WTC11 (cell line): ENCODE measurements at places on chromosomes 1 and 21. TPM values are rescaled to one million over a fixed set of nuclear protein-coding genes. Genes with fewer than 3 reads are reported as not detected.

Gene DENND4B
- 88.9 to 93.9 TPM (median 93.1 TPM) in 3 replicates for total RNA-seq

DNA sequence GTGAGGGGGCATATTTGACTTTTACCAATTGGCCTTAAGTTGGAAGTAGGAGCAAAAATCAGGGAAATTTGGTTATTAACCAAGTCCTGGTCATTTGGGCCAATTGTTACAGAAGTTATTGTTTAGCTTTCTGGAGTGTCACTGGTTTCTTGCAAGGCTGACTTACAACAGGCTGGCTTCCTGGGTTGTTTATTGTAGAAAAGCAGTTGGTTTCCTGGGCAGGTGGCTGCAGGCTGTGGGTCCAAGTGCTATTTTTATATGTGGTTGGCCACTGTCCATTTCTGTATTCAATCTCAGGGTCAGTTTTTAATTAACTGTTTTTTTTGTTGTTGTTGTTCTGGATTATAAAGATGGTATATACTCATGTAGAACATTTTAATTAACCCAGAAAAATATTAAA, 174.1 kb downstream of the KCNJ6 start:
- H3K36me3 ChIP-seq, result no peaks in the 10 kb centered on the region
- H3K4me1 ChIP-seq, result peaks cover 6% of the 10 kb centered on the region
- H3K27me3 ChIP-seq, result no peaks in the 10 kb centered on the region
- no peak overlapping the region for H3K27ac ChIP-seq
- no peak for DNase-seq
- H3K4me3 ChIP-seq, result no peak overlapping the region

GRCh38 chr1:227603327-227603726, 40.0 kb downstream of the ZNF678 start:
- H3K36me3 ChIP-seq, result peaks cover 14% of the 10 kb centered on the region
- H3K27me3 ChIP-seq, result no peaks in the 10 kb centered on the region
- no peak overlapping the region for H3K4me3 ChIP-seq
- H3K27ac ChIP-seq, result no peak overlapping the region

Gene FABP3
- 18.0 to 25.0 TPM (median 19.0 TPM) in 3 replicates for total RNA-seq

Gene CCDC28B
- total RNA-seq, result 29.0 to 34.4 TPM (median 29.9 TPM) in 3 replicates

GRCh38 chr1:203462878-203463277, 12.7 kb upstream of the PRELP start:
- peaks cover 16% of the 10 kb centered on the region for H3K4me1 ChIP-seq
- H3K36me3 ChIP-seq, result no peaks in the 10 kb centered on the region
- H3K27ac ChIP-seq, result no peak overlapping the region
- no peaks in the 10 kb centered on the region; the same call in 1 of the 2 replicates for H3K27me3 ChIP-seq
- DNase-seq, result no peak
- H3K4me3 ChIP-seq, result no peak overlapping the region

- H3K27me3 ChIP-seq, result no peaks in the 10 kb centered on the region
- no peaks in the 10 kb centered on the region for H3K4me1 ChIP-seq
- no peak overlapping the region for H3K4me3 ChIP-seq
- DNase-seq, result no peak
- H3K27ac ChIP-seq, result no peak overlapping the region
Observed at GRCh38 chr1:116288201-116288598, 84.8 kb upstream of the ATP1A1 start.

DNA sequence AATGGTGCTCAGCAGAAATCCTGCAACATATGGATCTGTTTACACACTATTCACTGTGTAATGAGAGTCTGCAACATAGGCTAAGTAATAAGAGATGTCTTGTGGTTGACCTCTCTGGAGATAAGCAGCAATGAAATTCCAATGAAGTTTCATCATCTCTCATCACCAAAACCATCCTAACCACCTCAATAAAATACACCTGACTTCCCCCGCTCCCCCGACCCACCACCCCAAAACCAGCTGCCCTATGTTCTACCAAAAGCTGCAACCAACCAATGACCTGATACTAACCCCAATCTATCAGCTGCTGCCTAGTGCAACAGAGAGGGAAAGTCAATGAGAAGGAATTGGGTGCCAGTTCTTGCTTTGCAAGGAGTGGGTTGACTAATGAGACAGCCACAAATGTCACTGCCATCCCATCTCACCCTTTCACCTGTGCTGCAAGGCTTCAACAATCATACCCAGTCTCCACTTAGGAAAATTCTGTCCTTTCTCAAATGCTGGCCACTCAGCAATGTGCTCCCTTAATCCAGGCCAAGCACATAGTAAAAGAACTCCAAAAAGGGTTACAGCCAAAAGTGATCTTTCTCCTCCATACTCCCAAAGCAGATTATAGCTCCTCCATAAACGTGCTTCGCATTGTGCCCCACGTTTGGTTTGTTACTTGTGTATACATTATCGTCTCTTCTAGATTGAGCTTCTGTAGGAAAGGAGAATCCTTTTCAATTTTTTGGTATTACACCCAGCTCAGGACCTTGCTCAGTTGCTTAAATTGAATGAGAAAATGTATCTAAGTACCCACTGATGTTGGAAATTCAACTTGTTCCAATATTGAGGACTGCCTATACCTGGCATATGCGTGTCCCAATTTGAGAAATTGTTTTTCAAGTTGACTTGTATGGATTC, 29.0 kb downstream of the MRPL39 start:
- H3K4me3 ChIP-seq, result no peak overlapping the region
- H3K4me1 ChIP-seq, result peaks cover 10% of the 10 kb centered on the region
- no peaks in the 10 kb centered on the region for H3K27me3 ChIP-seq
- DNase-seq, result no peak

DNA sequence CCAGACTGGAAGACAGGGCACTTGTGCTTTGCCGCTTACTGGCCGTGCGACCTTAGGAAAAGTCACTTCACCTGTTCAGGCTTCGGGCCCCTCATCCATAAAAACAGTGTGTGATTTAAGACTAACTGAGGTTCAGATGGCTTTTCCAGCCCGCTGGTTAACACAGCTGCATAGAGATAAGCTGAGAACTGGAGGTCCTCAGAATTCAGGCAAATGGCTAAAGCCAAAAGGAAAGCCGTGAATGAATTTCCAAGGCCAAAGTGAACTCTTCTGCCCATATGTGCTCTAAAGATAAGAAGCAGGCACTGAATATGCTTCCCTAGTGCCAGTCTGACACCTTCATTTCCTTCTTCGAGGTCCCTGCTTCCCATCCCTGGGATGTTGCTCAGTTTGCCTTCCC, 23.5 kb upstream of the SARS1 start:
- no peaks in the 10 kb centered on the region; the same call in 1 of the 2 replicates for H3K27me3 ChIP-seq
- no peak overlapping the region for H3K27ac ChIP-seq
- no peaks in the 10 kb centered on the region for H3K36me3 ChIP-seq
- no peak for DNase-seq
- H3K4me1 ChIP-seq, result peaks cover 10% of the 10 kb centered on the region

Gene S100A2
- total RNA-seq, result 0.74 to 1.6 TPM (median 0.80 TPM) in 3 replicates

- H3K4me3 ChIP-seq, result no peak overlapping the region
- peak overlapping the region; percentile 86 for H3K27ac ChIP-seq
- peak; percentile 21 for DNase-seq
- H3K4me1 ChIP-seq, result peaks cover 27% of the 10 kb centered on the region
Observed at GRCh38 chr1:80509965-80510522, 1290.7 kb upstream of the ADGRL2 start.

DNA sequence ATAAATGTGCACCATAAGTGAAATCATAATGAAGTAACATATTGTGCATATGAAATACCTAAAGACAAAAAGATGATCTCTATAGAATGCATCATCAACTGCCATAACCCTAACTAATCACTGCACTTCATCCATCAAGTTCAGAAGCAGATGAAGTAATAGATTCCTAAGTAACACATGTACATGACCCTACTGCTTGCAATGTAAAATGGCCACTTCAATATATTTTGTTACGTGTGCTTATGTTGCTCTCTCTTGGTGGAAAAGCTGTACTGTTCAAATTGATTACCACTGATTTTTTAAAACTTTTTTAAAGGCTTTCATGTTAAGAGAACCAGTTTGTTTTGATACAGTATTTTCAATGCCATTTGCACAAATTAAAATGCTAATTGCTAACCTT, 141.8 kb downstream of the TTLL7 start:
- H3K4me3 ChIP-seq, result no peak overlapping the region
- no peaks in the 10 kb centered on the region for H3K36me3 ChIP-seq
- no peak overlapping the region for H3K27ac ChIP-seq
- H3K4me1 ChIP-seq, result peaks cover 8% of the 10 kb centered on the region
- H3K27me3 ChIP-seq, result peaks cover 13% of the 10 kb centered on the region
- DNase-seq, result no peak

Gene SLAMF6
- total RNA-seq, result 0.18 TPM in 1 of 3 replicates, not detected in the others

Gene NPL
- total RNA-seq, result 3.4 to 4.1 TPM (median 3.6 TPM) in 3 replicates

DNA sequence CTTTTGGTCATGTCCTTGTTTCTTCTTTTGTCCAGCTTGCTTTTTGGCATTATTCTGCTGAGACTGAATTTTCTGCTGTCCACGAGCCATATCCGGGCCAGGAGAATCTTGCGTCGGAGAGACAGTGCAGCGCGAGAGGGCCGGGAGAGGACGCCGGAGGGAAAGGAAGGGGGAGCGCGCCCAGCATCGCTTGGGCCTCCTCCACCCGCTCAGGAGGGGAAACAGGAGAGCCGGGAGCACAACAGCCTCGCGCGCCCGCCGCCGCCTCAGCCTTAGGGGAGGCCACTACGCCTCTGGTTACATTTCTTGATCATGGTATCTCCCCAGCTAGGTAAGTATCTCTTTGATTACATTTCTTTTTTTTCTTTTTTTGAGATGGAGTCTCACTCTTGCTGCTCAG, 7.4 kb upstream of the DEGS1 start:
- DNase-seq, result peak; percentile 70
- 0 out of 2 replicates have a peak overlapping the region, but pooled peaks have one; percentile 57 for H3K27ac ChIP-seq
- H3K4me3 ChIP-seq, result peak overlapping the region; percentile 55
- peaks cover 6% of the 10 kb centered on the region for H3K4me1 ChIP-seq
- H3K36me3 ChIP-seq, result peaks cover 6% of the 10 kb centered on the region
- H3K27me3 ChIP-seq, result peaks cover 4% of the 10 kb centered on the region

Gene TRABD2B
- 7.8 to 10.8 TPM (median 10.3 TPM) in 3 replicates for total RNA-seq

Gene USP25
- total RNA-seq, result 36.7 to 42.0 TPM (median 37.7 TPM) in 3 replicates

Gene PTGER3
- 0.46 to 0.66 TPM (median 0.50 TPM) in 3 replicates for total RNA-seq

GRCh38 chr1:167460836-167461235, 57.5 kb downstream of the CD247 start:
- H3K36me3 ChIP-seq, result no peaks in the 10 kb centered on the region
- no peak overlapping the region for H3K27ac ChIP-seq
- H3K4me3 ChIP-seq, result no peak overlapping the region
- peaks cover 28% of the 10 kb centered on the region for H3K27me3 ChIP-seq
- no peak for DNase-seq

DNA sequence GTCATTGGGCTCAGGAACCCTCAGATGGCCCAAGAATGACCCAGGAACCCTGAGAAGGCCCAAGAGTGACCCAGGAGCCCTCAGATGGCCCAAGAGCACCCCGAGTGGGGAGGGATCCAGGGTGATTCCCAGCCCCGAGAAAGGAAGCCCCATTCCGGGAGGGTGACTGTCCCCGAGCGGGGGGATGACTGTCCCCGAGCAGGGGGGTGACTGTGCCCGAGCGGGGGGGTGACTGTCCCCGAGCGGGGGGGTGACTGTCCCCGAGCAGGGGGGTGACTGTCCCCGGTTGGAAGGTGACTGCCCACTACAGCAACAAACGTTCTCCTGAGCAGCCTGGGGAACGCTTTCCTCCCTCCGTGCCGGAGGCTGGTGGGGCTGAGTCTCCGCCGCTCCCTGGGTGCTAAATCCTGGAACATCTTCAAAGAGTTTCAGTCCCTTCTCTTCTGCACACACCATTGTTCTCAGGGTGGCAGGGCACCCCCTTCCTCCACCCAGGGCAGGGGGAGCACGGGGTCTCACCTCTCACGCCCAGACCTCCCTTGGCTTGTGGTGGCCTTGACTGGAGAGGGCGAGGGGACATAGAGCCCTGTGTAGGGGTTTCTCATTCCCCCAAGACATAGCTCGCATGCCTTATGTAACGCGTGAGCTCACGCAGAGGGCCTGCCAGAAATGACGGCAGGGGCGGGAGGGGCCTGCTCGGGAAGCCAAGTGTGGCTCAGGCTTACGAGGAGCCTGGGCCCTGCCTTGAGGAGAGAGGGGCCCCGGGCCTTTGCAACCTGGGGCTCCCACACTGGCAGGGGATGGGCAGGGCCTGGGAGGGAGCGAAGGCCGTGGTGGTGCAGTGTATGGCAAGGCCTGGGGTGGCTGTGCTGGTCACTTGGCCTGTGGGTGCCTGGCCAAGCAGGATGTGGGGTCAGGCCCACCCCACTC, 14.3 kb upstream of the SKI start:
- no peak overlapping the region for H3K4me3 ChIP-seq
- H3K4me1 ChIP-seq, result 0 out of 2 replicates have a peak, but pooled peaks cover 6% of the 10 kb centered on the region
- peak overlapping the region; percentile 57; the same call in 1 of the 2 replicates for H3K27ac ChIP-seq
- no peak for DNase-seq
- no peaks in the 10 kb centered on the region for H3K27me3 ChIP-seq

GRCh38 chr1:107315652-107316051, 174.8 kb downstream of the NTNG1 start:
- no peak overlapping the region for H3K27ac ChIP-seq
- no peaks in the 10 kb centered on the region for H3K4me1 ChIP-seq
- DNase-seq, result no peak
- no peaks in the 10 kb centered on the region for H3K36me3 ChIP-seq
- no peaks in the 10 kb centered on the region for H3K27me3 ChIP-seq

DNA sequence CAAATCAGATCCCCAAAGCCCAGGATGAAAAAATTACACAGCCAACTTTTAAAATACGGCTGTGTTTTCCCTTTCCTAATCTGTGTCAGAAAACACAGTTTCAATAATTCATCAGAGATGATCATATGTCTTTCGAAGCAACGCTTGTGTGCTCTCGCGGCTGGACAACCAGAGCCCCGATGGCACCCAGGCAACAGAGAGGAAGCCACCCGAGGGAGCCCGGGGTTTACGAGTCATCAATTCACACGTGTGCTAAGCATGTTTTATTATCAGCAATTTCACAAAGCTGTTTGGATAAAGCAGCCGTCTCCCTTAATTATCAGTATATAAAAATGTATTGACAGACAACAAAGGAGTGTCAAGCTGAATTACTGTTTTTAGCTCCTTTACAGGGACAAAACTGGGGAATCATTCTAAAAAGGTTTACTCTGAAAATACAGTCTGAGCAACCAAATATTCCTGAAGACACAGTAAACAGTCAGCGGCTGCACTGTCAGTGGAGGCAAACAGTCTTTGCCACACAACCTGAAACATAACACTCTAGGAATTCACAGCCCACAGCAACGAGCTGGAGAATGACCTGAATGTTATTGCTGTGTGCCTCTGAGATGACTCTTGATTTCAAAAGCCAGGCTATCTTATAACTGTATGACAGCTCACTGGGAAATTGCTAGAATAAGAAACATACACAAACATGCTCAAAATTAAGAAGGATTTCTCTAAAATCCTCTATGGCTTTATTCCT, 201.0 kb downstream of the SIPA1L2 start:
- H3K4me1 ChIP-seq, result peaks cover 3% of the 10 kb centered on the region; the same call in 1 of the 2 replicates
- H3K27ac ChIP-seq, result 0 out of 2 replicates have a peak overlapping the region, but pooled peaks have one; percentile 9
- no peak for DNase-seq
- H3K36me3 ChIP-seq, result no peaks in the 10 kb centered on the region
- H3K4me3 ChIP-seq, result no peak overlapping the region

GRCh38 chr1:28983509-28984310, 69.3 kb downstream of the EPB41 start:
- peaks cover 39% of the 10 kb centered on the region for H3K4me1 ChIP-seq
- no peaks in the 10 kb centered on the region for H3K27me3 ChIP-seq

DNA sequence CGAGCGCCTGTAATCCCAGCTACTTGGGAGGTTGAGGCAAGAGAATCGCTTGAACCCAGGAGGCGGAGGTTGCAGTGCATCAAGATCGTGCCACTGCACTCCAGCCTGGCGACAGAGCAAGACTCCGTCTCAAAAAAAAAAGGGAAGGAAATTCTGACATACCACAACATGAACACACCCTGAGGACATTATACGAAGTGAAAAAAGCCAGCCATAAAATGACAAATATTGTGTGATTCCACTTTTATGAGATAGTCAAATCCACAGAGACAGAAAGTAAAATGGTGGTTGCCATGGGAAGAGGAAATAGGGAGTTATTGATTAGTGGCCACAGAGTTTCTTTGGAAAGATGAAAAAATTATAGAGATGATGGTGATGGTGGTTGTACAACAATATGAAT, 41.7 kb downstream of the EVI5 start:
- DNase-seq, result no peak
- no peaks in the 10 kb centered on the region for H3K27me3 ChIP-seq
- no peaks in the 10 kb centered on the region for H3K36me3 ChIP-seq
- H3K27ac ChIP-seq, result no peak overlapping the region
- H3K4me1 ChIP-seq, result no peaks in the 10 kb centered on the region

Gene MAGI3
- 8.2 to 9.7 TPM (median 8.8 TPM) in 3 replicates for total RNA-seq
